Memory B cell (primary cell): ENCODE measurements at places on chromosomes 6 and 20.

DNA sequence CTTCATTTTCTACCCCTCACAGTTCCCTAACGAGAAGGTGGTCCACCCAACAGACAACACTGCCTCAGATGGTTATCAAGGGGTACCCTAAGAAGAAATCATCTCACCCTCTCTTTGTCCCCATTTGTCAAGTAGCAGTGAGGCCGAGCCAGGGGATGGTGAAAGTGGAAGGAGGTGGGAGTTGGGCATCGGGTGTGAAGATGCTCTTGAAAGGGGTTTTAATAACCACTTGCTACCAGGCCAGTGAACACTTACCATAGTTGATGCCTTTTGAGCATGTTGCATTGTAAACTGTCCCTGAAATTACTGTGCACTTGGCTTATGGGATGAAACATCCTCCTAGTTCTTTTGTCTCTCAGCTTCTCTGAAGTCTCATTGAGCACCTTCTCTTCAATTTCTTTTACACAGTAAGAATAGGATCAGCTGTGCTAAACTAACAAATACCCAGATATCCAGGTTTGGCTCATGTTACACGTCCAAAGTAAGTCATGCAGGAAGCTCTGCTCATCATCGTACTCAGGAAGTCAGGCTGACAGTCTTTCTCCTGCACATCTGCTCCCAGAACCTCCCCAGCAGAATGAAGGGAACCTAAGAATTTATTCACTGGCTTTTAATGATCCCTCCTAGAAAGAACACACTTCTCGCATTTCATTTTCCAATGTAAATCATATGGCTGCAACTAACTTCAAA lies 13.3 kb downstream of the HLA-DPB1 start:
- DNase-seq: no peak
- H3K4me3 ChIP-seq: no peak overlapping the region
- peaks cover 27% of the 10 kb centered on the region for H3K36me3 ChIP-seq
- peak overlapping the region; percentile 83 for H3K27ac ChIP-seq

GRCh38 chr20:32805721-32806120 lies 14.0 kb upstream of the MAPRE1 start:
- no peaks in the 10 kb centered on the region for H3K27me3 ChIP-seq
- H3K4me1 ChIP-seq: no peaks in the 10 kb centered on the region
- H3K36me3 ChIP-seq: no peaks in the 10 kb centered on the region
- H3K4me3 ChIP-seq: no peak overlapping the region

DNA sequence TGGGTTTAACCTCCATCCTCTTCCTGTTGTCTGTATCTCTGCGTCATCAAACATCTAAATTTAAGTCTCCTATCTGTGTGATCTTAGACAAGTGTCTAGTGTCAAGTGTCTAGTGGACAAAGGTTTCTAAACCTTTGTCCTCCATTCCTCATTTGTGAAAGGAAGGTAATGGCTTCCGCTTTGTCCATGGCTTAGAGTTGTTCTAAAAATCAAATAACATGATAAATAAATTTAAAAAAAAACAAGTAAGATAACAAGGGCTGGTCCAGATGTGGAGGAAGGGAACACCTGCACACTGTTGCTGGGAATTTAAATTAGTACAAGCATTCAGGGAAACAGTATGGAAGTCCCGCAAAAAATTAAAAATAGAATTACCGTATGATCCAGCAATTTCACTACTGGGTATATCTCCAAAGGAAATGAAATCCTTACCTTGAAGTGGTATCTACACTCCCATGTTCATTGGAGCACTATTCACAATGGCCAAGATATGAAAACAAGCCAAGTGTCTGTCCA lies 17.6 kb upstream of the SERPINB1 start:
- DNase-seq: no peak
- H3K4me3 ChIP-seq: peak overlapping the region; percentile 83
- H3K36me3 ChIP-seq: peaks cover 2% of the 10 kb centered on the region
- H3K27me3 ChIP-seq: no peaks in the 10 kb centered on the region
- peaks cover 64% of the 10 kb centered on the region for H3K4me1 ChIP-seq
- peak overlapping the region; percentile 95 for H3K27ac ChIP-seq

- H3K4me1 ChIP-seq: peaks cover 3% of the 10 kb centered on the region
- peaks cover 2% of the 10 kb centered on the region for H3K27me3 ChIP-seq
Observed at GRCh38 chr20:51122931-51123658, 100.2 kb upstream of the KCNG1 start.

DNA sequence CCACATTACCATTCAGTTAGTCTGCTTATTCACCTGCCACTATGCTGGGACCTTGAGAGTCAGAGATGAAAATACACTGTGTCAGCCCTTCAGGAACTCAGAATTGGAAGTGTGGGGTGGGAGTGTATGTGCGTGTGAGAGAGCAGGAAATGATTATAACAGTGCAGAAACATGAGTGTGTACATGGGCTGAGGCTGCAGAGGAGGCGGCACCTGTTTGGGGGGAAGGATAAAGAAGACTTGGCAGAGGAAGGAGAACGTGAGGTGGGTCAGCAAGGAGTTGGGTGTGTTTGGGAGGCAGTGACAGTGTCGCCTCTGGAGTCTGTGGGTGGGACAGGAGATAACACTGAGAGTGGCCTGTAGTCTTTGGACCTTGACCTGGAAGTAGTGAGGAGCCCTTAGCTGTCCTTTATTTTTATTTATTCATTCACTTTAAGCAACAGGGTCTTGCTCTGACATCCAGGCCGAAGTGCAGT lies 3.1 kb downstream of the CHMP4B start:
- peaks cover 15% of the 10 kb centered on the region for H3K36me3 ChIP-seq
- no peak overlapping the region for H3K27ac ChIP-seq
- peaks cover 52% of the 10 kb centered on the region for H3K4me1 ChIP-seq
- H3K27me3 ChIP-seq: no peaks in the 10 kb centered on the region

DNA sequence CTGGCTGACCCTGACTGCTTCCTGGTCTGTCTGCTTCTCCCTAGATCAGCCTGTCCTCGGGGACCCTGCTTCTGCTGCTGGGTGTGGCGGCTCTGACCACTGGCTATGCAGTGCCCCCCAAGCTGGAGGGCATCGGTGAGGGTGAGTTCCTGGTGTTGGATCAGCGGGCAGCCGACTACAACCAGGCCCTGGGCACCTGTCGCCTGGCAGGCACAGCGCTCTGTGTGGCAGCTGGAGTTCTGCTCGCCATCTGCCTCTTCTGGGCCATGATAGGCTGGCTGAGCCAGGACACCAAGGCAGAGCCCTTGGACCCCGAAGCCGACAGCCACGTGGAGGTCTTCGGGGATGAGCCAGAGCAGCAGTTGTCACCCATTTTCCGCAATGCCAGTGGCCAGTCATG lies 6.3 kb downstream of the NRSN2 start:
- peaks cover 10% of the 10 kb centered on the region for H3K4me1 ChIP-seq
- H3K27ac ChIP-seq: no peak overlapping the region
- no peaks in the 10 kb centered on the region for H3K27me3 ChIP-seq
- no peaks in the 10 kb centered on the region for H3K36me3 ChIP-seq
- DNase-seq: no peak

DNA sequence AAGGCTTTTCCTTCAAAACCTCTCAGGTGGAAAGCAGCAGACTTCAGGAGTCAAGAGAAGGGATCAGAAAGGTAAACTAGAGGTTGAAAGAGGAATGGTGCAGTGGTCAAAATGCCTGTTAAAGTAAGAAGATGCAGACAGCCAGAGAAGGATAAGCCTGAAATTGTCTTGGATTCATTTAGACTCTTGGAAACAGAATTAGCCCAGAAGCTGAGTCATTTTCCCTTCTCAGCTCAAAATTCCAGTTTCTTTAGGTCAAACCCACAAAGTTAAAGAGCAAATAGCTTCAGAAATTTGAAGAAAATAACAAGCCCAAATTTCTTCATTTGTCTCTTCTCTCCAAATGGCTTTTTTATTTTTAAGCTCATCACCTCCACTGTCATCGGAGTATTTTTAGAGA lies 73.9 kb downstream of the DHX35 start:
- H3K27ac ChIP-seq: no peak overlapping the region
- H3K36me3 ChIP-seq: peaks cover 23% of the 10 kb centered on the region
- H3K4me3 ChIP-seq: no peak overlapping the region
- no peaks in the 10 kb centered on the region for H3K4me1 ChIP-seq
- DNase-seq: no peak

DNA sequence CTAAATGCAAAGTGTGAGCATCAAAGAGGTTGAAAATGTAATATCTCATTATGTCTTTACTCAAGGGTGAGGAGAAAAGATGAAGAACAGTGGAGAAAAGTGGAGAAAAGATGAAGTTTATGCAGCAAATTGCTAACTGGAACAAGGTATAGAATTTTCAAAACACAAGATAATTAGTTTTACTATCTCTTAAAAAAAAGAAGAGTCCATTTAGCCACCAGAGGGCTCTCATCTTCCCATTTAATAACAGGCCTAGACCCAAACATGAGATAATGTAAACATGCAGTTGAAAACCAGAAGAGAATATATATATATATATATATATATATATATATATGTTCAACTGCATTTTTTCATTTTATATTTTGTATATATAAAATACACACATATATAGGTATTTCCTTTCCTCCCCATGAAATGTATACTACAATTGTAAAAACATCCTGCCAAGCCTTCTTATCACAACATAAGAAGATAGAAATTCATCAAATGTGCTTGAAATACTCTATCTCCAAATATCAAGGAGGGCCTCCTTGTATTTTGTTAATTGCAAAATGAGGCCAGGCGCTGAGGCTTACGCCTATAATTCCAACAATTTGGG lies 78.4 kb downstream of the ADTRP start:
- no peak overlapping the region for H3K27ac ChIP-seq
- H3K36me3 ChIP-seq: peaks cover 2% of the 10 kb centered on the region
- DNase-seq: peak; percentile 7
- peaks cover 3% of the 10 kb centered on the region for H3K27me3 ChIP-seq
